Kidney (tissue), 22 donors: ENCODE measurements at places on chromosomes 5 and 9. TPM values are rescaled to one million over a fixed set of nuclear protein-coding genes. Genes with fewer than 3 reads are reported as not detected.
A peak's percentile ranks its signal among the peaks of the same experiment; 100 is the strongest.

DNA sequence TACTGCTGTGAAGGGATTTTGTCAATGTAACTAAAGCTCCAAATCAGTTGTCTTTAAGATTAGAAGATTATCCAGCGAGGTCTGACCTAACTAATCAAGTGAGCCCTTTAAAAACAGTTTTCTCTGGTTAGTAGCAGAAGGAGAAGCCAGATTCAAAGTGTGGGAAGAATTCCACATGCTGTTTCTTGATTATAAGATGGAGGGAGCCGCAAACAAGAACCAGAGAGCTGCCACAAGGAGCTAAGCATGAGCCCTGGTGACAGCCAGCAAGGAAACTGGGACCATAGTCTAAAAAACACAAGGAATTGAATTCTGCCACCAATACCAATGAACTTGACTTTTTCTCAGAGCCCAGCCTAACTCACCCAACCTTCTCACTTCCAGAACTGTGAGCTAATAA lies 37.0 kb upstream of the OR2S2 start:
- DNase-seq: no peak

DNA sequence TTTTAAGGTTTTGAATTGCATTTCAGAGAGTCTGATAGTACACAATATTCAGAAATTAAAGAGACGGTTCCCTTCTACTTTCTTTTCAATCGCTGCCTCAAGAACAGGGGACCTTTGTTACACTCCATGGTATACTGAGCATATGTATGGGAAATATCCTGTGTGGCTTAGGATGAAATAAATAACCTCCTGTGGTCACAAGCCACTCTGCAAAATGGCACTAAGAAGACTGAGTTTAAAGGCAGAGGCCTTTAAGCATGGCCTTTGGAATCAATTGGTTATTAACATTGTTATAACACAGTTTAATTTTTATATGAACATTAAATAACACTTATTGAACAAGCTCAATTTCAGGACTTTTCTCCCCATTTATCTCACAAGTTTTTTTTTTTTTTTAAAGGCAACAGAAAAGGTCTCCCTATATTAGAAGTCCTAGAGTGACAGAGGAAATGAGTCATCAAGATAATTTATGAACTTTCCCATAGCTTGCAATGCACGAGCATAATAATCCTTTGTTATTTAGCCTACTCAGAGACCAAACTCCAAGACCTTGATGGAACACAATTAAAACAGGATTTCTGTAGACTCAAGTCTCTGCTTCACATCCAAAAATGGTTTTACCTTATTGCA lies 341.9 kb downstream of the TMEM167A start:
- peak; percentile 37 for DNase-seq

- DNase-seq: no peak
Measured at GRCh38 chr5:57432876-57433275, 49.7 kb downstream of the ACTBL2 start.

DNA sequence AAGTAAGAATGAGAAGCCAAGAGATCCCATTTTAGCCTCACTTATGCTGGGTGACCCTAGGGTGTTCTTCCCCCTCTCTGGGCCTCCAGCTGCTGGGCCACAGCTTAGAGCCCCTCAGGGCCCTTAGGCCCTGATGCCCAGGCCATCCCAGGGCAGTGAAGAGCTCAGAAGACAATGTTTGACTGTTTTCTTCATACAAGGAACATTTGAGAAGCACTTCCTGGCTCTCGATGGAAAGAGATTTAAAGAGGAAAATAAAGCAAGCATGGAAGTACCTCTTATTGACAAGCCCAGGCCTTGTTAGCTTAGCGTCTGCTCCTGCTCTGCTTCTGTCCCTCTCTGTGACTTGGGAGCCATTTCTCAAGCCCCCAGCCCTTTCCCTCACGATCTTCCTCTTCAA lies 165.9 kb upstream of the SMIM23 start:
- no peak for DNase-seq

DNA sequence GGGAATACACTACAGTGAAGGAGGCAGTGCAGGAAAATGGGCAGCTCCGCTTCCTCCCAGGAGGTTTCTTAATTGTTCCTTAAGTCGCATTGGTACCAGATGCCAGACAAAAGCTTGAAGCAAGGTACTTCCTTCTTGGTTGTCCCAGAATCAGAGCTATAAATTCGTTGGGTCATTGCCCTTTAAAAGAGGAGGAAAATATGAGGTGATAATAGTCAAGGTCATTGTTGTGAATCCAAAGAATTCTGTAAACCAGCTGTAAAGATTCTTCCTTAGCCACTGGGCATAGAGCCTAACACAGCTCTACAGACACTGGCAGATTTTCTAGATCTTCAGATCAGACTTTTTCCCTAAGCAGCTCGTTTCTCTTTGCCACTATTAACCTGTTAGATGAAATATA lies 444.1 kb upstream of the TLE4 start:
- DNase-seq: no peak

- DNase-seq: no peak
Measured at GRCh38 chr5:145984072-145984471, 47.7 kb downstream of the SH3RF2 start.

GRCh38 chr5:78003450-78003849 lies 227.3 kb upstream of the TBCA start:
- DNase-seq: peak; percentile 10

DNA sequence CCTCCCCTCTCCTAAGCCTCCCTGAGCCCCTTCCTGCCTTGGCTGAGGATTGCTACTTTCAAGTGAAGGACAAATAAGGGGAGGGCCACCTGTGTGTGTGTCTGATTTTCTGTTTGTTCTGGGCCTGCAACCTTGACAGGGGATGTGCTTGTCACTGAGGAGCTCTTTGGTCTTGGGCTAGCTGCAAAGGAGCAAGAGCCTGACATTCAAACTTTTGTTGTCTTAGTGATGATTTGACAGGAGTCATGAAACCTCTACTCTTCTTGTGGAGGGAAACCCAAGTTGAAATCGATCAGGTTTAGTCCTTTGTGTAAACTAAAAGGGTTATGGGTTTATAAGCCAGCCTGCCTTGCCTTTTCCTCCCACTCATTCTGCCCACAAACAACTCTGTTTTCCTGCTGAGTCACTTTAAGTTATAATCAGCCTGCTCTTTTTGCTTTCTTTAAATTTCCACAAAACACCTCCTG lies 16.9 kb downstream of the CLTA start:
- DNase-seq: no peak

GRCh38 chr9:135034106-135034505 lies 53.4 kb upstream of the OLFM1 start:
- DNase-seq: peak; percentile 35

- DNase-seq: no peak
Measured at GRCh38 chr9:117733465-117733864, 29.3 kb downstream of the TLR4 start.

DNA sequence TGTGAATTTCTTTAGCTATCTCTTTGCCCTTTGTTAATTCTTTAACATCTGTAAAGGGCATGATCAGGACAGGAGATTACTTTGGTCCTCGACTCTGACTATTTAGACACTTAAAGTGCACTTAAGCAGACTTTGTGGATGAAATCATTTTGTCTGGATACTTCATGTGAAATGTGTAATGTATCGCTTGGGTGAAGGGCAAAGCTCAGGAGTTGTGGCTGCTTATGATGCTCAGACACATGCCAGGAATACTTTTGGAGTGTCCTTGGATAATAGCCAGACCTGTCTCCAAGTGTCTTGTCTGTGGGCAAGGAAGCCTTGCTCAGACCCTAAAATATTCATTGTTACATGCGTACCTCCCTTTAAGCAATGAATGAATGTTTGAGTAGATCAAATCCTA lies 87.8 kb downstream of the RAI14 start:
- DNase-seq: no peak

GRCh38 chr5:121462441-121462840 lies 389.2 kb upstream of the FTMT start:
- no peak for DNase-seq

DNA sequence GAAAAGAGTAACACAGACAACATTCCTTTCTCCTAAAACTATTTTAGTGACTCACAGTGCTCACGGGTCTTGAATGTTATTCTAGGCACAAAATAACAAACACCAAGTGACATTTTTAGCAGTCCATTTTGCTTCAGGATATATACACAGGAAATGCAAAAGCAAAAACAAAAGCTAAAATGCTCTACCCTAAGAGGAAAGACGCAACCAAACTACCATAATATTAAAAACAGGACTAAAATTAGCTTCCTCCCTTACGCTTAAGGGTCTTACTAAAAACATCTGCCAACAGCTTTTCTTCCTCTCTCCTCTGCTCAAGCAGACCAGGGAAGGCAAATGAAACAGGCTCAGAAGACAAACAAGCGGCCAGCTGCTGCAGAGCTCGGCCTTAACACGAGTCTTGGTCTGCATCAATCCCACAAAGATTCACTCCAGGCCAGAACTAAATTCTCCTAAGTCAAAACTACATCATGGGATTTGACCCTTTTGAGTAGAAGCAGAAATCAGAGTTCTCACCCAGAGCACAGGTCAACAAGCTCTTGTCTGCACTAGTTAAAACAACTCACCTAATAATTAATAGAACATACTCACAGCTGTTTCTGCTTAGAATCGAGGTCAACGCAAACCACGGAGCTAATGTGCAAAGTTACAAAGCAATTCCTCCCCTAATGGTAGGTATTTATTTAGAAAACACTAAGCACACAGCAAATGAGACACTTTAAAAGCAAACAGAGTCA lies 62.3 kb downstream of the RAPGEF1 start:
- DNase-seq: no peak

DNA sequence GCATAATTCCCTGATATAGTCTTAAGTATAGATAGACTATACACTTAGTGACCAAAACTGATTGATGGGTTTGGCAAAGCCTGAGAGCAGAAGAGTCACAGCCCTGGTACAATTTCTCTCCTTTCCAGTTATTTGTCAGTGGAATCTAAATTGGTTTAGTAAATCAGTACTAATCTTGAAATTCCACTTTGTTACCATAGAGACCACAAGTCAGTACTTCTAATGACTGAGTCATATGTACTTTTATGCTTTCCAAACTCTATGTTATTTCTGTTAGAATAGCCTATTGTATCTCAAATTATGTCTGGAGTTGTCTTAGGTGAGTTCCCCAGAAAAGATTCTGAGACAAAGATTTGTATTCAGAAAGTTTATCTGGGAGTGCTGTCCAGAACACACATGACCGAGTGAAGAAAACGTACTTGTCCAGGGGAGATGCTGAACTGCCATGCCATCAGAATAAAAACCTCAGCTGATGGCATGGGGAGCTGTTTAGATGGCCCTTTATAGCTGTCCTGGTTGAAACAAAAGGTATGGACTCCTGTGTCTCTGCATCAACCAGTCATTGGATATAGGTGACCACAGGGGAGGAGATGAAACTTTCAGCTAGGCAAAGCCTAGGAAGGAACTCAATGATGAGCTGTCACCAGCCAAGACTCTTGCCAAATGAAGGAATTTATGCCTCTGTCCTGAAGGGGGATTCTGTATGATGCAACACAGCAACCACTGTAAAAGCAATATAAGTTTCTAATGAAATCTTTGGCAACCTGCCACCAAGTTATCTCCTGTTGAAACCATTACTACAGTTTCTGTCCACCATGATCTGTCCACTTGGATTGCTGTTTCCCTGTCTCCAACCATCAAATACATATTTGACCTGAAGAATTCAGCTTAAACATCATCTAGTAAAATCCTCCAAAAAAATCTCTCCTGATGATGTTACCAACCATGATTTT lies 18.0 kb upstream of the SMC2 start:
- DNase-seq: no peak

DNA sequence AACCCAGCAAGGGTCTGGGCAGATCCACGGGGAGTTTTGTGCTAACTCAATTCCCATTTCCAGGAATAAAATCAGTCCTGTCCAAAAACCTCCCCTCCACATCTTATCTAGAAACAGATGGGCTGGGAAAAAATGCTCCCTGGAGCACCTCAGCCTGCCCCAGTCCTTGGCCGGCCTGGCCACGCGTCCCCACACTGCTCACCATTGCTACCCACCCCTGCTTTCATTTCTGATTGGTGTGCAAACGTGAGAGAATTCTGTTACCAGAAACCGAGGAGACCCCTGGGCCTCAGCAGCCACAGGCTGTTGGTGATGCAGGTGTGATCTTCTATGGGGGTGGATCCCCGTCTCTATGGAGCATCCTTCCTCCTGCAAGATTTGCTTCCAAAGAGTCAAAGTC lies 38.0 kb upstream of the OLFM1 start:
- DNase-seq: no peak

- DNase-seq: peak; percentile 88
Measured at GRCh38 chr9:6715755-6716643, 41.8 kb upstream of the KDM4C start.

DNA sequence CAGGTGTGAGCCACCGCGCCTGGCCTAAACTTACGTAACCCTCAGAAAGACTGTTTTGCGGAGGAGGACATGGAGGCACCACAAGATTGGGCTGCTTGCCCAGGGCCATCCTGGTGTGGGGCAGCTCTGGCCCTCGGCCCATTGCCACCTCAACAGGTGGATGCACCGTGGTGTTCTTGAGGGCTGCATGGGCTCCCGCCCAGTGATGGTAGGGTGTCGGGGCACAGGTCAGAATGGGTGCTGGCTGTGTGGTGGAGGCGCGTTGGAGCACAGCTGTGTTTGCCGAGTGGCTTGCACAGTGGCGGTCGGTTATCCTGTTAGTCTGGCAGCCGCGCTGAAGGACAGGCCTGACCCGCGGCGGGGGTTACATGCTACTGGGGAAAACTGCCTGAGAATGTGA lies 196.9 kb downstream of the CACNA1B start:
- DNase-seq: no peak

GRCh38 chr5:135975122-135975521 lies 20.3 kb upstream of the LECT2 start:
- DNase-seq: no peak

DNA sequence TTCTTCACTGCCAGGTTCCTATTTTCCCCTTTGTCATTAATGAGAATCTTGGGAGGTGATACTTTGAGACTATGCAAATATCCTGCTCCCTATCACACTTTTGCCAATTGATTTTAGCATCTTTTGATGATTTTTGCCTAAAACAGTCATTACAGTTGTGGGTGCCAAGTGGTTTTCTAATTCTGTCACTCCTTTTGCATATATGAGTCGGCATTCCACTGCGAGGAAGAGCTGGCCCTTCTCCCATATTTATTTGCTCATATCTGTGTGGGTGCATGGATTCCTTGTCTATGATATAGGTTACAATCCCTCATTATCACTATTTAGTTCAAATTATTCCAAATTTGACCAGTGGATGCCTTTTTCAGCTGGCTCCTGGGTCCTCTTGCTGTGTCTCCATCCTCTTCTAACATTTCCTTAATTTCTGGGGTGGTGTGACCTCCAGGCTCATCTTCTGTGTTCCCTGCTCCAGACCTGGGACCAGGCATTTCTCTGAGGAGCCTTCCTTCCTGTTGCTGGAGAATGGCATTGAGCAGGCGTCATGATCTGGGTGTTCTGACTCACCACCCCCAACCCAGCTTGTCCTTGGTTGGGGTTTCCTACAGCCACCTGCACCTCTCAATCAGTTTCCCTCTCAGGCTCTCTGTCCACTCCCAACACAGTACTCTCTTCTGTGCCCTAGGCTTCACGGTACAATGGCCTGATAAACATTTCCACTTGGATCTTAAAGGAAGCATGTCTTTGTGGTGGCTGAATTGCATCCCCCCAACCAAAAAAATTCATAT lies 106.7 kb downstream of the NXNL2 start:
- DNase-seq: no peak

- DNase-seq: peak; percentile 26
Measured at GRCh38 chr5:173925449-173926071, 37.4 kb downstream of the CPEB4 start.

- DNase-seq: no peak
Measured at GRCh38 chr9:91765296-91765695, 184.7 kb downstream of the ROR2 start.

The C8G gene
- total RNA-seq: 1.9 TPM

The C9orf50 gene
- 1.1 TPM for total RNA-seq

The AHRR gene
- 1.7 TPM for total RNA-seq

The TAS2R1 gene
- not detected for total RNA-seq

The SLCO6A1 gene
- not detected for total RNA-seq

The SPINK1 gene
- 2.2 TPM for total RNA-seq

The EGR1 gene
- total RNA-seq: 68.6 TPM

The RANBP17 gene
- total RNA-seq: 15.4 TPM

The LIFR gene
- 90.1 TPM for total RNA-seq
